ENCODE measurements at places on chromosomes 2 and 18.

DNA sequence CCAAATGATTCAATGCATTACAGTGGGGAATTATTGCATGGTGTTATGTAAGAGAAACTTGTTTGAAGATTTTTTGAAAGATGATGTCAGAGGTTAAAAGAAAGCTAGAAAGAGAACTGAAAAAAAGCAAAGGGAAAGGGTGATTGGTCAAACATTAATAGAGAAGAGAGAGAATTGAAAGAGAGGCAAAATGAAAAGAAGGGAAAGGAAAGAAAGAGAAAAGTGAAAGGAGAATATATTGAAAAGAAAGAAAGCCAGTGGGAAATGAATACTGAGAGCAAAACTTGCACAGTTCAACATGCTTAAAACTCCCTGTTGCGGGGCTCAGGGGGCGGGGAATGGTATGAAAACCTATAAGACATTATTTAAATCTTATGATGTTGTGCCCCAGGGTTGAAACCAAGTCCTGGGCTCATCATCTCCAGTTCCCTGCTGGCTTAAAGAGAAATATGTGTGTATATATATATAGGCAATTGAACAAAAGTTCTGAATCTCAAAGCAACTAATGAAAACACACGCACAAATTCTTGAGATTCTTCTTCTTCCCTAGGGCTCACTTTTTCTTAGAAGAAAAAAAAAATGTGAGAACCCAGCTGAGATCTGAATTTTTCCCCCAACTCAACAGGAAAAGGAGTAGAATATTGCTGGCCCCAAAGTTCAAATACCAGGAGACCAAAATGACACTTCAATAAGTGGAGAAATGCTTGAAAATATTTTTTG, 2045.9 kb upstream of the CELF4 start:
- DNase-seq, result no peak

GRCh38 chr2:138652378-138652777, 127.8 kb downstream of the NXPH2 start:
- DNase-seq, result no peak

- DNase-seq, result no peak
These were observed 292.3 kb upstream of the ID2 start for GRCh38 chr2:8389431-8390108.

GRCh38 chr2:216829533-216829932, 30.3 kb downstream of the TNP1 start:
- peak; percentile 49 for DNase-seq

DNA sequence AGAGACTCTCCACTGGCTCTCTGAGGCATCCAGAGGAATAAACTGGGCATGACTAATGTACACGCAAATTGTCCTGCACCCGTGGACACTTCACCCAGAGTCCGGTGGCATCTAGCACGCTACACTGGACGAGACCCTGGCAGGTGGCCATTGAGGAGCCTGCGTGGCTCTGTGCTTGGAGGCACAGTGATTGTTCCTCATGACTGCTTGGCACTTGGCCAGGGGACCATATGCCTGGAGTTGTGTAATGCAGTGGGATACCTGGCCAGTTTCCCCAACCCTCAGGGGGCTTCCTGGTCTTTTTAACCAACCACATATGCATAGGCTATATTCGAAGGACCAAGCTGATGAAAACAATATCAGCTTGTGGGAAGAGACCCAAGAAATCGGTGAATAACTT, 66.6 kb downstream of the MTCL1 start:
- peak; percentile 24 for DNase-seq

GRCh38 chr2:200416878-200417277, 93.0 kb downstream of the KCTD18 start:
- no peak for DNase-seq

DNA sequence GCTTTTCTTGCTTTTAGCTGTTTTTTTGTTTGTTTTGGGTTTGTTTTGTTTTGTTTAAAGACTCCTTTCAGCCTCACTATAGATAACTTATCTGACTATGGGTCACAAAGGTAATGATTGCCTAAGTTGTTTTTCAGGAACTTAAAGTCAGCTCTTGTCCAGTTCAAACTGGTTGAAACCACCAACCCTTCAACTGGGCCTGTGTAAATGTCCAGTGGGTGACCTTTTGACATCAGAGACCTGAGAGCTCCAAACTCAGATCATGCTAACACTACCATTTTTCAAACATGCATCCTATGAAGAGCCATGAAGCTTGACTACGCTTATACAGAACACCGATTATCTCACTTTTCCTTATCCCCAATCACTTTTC, 144.6 kb upstream of the RMP24 start:
- DNase-seq, result no peak

GRCh38 chr2:144660518-144661316, 140.8 kb upstream of the ZEB2 start:
- DNase-seq, result no peak

GRCh38 chr2:19073522-19073921, 284.9 kb downstream of the OSR1 start:
- DNase-seq, result no peak

DNA sequence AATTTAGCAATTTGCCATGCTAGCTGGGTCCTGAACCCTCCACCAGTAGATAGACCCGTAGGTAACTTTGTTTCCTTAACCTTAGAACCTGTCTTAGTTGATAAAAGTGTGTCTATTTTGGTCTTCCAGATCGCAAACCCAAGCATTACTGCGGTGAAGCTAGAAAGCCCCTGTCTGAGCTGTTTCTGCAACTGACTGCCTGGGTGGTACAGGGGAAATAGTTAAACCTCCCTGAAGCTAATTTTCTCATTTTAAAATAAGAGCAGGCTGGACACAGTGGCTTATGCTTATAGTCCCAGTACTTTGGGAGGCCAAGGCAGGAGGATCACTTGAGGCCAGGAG, 101.7 kb upstream of the MSH2 start:
- no peak for DNase-seq

GRCh38 chr2:194661431-194661830, 995.6 kb upstream of the SLC39A10 start:
- DNase-seq, result no peak

DNA sequence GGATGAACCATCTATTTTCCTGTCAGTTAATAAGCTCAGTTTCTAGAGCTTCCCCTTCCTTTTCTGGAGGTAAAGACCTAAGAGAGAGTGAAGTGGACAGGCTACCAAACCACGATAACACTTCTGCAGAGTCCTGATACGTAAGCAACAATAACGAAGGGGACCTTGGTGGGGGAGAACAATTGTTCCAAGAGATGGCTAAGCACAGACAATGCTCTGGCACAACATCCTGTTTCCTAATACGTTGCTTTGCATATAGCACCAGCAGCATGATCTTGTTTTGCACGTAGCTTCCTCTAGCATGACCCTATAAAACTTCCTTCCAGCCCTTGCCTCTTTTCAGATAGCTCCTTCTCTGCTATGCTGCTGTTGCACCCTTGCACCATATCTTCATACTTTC, 247.3 kb downstream of the RAD51AP2 start:
- no peak for DNase-seq

DNA sequence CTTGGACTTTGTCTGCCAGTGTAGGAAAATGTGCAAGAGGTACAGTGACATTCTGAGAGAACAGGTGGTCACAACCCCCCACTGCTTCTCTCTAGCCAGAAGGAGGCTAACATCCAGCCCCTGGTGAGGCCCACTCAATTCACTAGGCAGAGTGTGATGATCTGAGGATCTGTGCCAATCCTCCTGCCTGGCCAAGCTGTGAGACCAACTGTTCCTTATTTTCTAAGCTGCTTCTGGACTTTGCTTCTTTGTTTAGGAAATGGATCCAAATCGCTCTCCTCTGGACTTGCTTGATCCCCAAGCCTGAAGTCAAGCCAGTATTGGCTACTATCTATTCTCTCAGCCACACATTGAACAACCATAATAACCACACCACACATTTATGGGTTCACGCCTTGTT, 202.8 kb downstream of the PIK3C3 start:
- peak; percentile 53 for DNase-seq

GRCh38 chr2:143525402-143525860, 396.2 kb downstream of the ARHGAP15 start:
- no peak for DNase-seq

DNA sequence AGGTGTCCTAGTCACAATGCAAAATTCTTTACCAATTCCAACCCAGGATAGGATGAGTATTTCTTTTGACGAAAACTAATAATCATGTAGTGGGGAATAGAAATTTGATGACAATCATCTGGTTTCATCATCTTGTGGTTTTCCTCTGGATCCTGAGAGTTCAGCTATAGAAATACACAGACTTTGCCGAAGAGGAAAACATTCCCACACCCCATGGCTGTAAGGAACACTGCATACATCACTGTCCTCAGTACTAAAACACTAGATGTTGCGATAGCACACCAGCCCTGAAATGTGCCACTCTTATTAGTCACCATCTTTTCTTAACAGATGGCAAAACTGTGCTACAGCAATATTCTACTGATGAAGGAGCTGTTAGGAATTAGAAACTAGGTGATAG, 29.4 kb downstream of the CERKL start:
- DNase-seq, result no peak

- DNase-seq, result no peak
These were observed 10.3 kb downstream of the GEMIN6 start for GRCh38 chr2:38788306-38788705.
